ENCODE measurements at places on chromosomes 3 and 15.
A peak's percentile ranks its signal among the peaks of the same experiment; 100 is the strongest.

- no peak for DNase-seq
These were observed 66.6 kb downstream of the TGFBR2 start for GRCh38 chr3:30672959-30673358.

GRCh38 chr3:97990624-97991292 lies 18.5 kb upstream of the RIOX2 start:
- no peak for DNase-seq

DNA sequence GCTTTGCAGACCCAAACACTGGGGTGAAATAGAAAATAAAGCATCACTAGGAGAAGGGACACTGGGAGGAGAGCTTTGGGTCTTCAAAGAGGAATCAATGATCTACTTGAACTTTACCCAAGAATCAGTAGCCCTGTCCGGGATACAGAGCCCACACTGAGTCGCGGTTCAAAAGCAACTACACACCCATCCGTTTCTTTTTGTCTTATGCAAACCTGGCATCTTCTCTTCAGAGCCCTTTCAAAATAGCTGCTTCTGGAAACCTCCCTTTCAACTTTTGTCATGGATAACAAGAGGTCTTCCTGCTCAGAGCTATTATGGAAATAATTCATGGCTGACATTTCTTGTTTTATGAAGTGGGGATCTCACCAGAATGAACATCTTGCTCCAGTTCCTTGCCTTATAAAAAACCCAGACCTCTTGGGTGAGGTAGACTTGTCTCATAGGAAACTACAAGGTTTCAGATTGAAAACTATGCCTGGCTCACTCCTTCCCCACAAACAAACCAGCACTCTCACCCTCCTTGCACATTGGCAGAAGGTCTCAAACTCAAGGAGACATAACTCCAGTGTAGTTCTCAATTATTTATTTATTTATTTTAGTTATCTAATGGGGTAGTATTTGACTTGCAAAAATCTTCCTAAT lies 115.1 kb upstream of the ARHGEF3 start:
- DNase-seq: no peak

GRCh38 chr3:185253645-185254410 lies at the start of gene EHHADH:
TSS of gene EHHADH (minus strand) at chr3:185254049. CDS start at chr3:185254022, 27 bp downstream.
- DNase-seq: peak; percentile 75

- DNase-seq: no peak
These were observed 204.9 kb upstream of the CGNL1 start for GRCh38 chr15:57171426-57171825.

DNA sequence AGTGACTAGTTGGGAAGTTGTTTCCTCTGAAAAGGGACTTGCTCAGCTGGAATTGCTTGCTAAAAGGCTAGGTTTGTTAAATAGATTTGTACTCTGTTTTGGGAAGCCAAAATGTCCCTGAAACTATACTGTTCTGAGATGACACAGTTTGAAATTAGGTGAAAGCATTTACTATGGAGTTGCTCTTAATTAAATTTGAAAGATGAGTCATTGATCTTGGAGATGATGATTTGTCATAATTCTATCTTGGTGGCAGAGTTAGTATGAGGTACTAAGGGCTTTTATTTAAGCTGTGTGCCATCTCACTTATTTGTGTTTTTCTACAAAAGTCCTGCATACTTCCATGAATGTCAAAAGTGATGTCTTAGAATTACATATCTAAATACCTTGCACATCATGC lies 320.9 kb downstream of the PTPRG start:
- no peak for DNase-seq

DNA sequence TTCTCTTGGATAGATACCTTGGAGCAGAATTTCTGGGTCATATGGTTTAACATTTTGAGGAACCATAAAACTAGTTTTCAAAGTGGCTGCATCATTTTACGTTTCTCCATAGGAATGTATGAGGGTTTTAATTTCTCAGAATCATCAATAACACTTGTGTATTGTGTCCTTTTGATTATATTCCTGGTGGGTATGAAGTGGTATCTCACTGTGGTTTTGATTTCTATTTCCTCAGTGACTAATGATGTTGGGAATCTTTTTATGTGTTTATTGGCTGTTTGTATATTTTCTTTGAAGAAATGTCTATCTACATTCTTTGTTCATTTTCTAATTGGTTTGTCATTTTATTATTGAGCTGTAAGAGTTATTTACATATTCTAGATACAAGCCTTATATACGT lies 28.8 kb downstream of the CDIN1 start:
- DNase-seq: no peak

DNA sequence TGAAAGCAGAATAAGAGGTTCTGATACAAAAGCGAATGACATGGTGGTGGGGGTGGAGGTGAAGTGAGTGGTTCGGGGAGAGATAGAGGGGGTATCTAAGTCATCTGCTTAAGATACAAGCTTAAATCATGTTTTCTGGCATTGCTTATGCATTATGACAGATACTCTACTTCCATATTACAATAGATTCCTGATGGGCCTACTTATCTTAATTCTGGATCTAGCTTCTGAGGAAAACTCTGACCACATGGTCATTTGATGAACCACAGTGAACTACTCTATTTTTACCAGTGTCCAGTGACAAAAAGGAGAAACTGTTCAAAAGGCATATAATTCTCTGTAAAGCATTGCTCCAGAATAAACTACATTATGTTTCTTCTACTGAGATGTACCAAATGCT lies 673.7 kb upstream of the CCDC54 start:
- DNase-seq: no peak

All from NCI-H2171 treated with DMSO at 0.1 percent for 48 hours (cell line).